NCI-H1694 (cell line): ENCODE measurements at places on chromosomes 7 and 10.
A peak's percentile ranks its signal among the peaks of the same experiment; 100 is the strongest.

DNA sequence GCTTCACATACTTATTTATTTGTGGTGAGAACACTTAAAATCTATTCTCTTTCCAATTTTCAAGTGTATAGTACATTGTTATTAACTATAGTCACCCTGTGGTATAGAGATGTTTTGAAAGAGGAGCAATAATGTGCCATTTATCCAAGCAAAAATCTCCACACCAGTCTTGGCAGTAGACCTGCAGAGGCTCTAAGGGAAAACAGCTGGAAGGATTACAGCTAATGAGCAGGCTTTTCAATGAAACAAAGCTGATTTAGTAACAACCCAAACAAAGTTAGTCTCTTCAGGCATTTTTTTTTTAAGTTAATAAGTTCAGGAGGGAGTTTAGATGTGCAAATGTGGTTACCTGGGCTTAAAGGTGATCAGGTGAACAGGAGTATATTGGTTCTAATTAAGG, 101.9 kb downstream of the EVX1 start:
- DNase-seq = no peak

- no peak for DNase-seq
Observed at GRCh38 chr7:101978683-101979082, 161.3 kb downstream of the CUX1 start.

DNA sequence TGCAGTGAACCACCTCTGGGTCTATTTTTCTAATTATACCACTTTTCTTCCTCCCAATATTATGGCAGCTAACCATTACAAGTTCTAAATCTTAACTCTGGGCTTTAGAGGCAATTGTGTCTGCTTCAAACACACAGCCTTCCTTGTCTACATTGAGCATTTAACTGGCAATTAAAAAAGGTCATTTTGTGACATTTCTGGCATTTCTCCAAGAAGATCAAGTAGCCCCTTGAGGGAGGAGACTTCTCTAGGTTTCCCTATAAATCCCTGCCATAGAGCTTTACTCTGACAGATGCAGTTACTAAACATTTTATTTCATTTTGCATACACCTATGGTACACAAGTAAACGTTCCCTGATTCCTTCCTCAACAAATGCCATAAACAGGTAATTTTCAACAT, 33.4 kb upstream of the FAM133B start:
- DNase-seq = no peak

DNA sequence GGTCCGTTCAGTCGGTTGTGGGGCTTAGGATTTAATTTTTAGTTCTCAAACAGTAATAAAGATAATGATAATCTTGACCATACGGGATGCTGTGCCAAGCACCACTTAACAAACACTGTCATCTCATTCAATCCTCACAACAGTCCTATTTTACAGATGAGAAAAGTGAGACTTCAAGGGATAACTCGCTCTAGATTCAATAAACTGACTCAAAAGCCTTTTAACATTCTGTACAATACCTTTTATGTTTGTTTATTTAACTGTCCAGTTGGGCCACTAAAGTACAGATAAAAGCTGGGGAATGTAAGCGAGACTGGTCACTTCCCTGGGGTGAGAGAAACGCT, 437 bp upstream of the CFAP69 start:
- DNase-seq = no peak

- DNase-seq = no peak
Observed at GRCh38 chr7:43588477-43589132, 5.7 kb downstream of the STK17A start.

DNA sequence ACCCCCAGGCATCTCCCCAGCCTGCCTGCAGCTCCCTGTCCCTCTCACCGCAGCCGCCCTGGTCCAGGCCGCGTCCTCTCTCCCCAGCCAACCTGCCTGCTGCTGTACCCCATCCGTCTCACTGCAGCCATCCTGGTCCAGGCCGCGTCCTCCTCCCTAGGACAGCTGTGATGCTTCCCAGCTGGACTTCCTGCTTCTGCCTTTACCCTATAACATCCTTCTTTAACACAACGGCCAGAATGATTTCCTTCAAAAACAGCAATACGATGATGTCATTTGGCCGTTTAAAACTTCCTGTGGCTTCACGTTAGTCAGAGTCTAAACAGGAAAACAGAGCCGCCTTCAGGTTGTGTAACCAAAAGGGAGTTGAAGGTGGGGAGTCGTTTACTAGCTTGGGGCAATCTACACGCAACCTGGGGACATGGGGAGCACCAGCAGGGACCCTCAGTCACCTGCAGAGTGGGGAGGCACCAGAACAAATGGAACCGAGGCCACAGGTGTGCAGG, 32.2 kb upstream of the ZFAND2A start:
- DNase-seq = no peak

DNA sequence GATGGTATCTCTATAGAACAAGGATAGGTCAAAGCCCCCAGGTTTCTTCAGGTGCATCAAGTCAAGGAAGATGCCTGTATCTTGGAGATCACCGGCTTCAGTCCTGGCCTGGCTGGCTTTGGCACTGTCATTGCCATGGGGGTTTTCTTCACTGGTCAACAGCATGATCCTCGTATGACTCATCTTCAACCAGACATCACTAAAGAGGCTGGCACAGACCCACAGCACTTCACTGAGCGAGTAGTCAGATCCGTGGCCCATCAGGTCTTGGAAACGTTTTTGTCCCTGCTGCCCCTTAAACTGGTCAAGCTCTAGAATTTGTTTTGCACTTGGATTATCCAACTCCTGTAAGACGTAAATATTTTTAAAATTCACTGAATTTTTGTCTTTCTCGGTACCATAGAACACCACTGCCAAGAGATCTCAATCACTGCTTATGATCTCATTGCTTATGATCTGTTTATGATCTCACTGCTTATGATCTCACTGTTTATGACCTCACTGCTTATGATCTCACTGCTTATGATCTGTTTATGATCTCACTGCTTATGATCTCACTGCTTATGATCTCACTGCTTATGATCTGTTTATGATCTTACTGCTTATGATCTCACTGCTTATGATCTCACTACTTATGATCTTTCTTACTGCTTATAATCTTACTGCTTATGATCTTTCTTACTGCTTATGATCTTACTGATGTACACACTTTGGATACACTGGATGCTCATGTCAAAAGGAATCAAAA, 135.2 kb downstream of the CYP26A1 start:
- DNase-seq = no peak

DNA sequence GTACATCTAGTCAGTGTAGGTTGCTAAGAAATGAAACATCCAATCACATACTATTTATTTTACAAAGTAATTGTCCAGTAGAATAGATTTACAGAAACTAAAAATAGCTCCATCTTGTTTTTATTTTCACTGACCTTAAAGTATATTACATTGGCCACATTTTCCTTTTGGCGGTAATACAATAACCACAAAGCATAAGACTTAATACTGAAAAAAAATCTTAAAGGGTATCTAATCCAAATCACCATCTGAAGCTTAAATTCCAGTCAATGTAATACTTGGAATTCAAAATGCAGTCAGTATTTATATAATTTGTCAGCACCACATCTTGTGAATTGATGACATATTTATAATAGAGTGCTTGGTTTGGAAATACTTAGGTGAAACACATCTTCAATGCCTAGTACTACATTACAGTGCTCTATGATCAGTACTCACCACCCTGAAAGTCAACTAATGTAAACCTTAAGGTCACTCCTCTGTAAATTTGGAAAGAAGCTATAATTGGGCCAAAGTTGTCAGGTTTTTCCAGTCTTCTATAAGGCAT, 8.9 kb downstream of the ANKMY2 start:
- DNase-seq = no peak

- DNase-seq = no peak
Observed at GRCh38 chr10:19947656-19948055, 131.4 kb downstream of the PLXDC2 start.

DNA sequence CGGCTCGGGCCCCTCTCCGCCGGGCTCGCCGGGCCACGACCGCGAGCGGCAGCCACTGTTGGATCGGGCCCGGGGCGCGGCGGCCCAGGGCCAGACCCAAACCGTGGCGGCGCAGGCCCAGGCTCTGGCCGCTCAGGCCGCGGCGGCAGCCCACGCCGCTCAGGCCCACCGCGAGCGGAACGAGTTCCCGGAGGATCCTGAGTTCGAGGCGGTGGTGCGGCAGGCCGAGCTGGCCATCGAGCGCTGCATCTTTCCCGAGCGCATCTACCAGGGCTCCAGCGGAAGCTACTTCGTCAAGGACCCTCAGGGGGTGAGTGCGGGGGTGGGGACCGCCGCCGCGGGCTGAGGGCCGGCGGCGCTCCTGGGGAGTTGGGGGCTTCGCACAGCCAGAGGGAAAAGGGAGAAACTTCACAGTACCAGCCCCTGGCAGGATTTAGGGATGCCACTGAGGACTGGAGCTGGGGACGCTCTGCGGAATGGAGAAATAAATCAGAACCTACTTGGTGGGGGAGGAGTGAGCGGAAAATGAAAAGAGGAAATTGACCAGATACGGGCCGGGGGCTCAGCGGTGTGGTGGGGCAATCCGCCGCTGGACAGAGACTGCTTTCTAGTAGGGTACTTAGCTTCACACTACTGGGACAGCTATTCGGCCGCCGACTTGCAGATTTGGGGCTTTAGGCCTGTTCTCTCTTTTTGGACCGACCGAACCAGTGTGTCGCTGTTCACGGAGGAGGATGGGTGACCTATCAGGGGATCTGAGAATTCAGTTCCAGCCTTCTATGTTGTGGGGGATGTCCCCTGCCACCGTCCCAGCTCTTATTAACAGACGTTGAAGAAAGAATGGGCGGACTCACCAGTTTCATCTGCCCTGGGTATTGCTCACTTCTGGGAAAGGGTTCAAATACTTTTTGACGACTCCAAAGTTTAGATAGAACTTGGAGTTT, 669 bp downstream of the PI4K2A start:
- DNase-seq = no peak

DNA sequence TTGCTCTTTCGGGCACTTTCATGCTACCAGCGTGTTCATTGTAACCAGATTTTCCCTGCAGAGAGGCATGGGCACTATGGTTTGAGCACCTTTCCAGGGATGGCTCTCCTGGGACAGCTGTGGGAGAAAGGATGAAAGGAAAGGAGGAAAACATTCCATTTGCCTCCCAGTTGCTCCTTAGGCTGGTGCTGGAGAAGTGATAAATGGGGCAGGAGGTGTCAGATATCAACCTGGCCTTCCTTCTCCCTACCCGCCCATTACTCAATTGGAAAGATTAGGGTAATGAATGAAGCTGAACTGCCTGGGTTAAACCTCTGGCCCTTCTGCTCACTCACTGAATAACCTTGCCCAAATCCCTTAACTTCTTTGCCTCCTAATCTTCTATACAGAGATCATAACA, 228.4 kb downstream of the PLXNA4 start:
- DNase-seq = no peak

GRCh38 chr7:49398236-49398635, 375.2 kb upstream of the VWC2 start:
- no peak for DNase-seq

DNA sequence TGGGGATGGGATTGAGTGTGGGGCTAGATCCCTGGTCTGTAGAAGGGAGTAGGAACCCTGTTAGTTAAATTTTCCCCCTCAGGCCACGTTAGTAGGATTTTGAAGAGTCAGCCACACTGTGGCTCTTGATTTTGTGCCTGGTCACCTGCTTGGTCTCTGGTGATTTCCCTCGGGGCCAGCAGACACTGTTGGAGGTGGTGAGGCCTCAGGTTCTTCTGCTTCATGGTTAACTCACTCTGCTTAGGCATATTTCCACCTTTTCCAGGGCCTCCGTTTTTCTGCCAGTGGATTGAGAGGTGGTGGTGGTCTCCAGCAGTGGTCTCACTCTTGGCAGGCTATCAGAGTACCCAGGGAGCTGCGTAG, 4.1 kb downstream of the TSPAN14 start:
- no peak for DNase-seq

GRCh38 chr10:44116474-44116873, 268.4 kb downstream of the CXCL12 start:
- DNase-seq = no peak

DNA sequence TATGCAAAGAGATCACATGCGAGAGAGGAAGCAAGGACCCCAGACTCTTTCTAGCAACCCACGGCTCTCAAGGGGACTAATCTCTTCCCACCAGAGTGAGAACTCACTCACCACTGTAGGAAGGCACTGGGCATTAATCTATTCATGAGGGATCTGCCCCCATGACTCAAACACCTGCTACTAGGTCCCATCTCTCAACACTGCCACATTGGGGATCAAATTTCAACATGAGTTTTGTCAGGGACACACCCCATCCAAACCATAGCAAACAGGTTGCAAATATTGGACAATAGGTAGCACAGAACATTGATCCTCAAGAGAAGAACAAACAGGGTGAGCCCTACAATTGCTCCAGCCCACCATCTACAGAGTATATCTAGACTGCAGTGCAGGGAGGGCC, 740.6 kb downstream of the LRMDA start:
- no peak for DNase-seq

- DNase-seq = no peak
Observed at GRCh38 chr10:31315453-31315852, 3.6 kb upstream of the ZEB1 start.

GRCh38 chr7:28174901-28175661, 5.5 kb downstream of the JAZF1 start:
- DNase-seq = no peak

DNA sequence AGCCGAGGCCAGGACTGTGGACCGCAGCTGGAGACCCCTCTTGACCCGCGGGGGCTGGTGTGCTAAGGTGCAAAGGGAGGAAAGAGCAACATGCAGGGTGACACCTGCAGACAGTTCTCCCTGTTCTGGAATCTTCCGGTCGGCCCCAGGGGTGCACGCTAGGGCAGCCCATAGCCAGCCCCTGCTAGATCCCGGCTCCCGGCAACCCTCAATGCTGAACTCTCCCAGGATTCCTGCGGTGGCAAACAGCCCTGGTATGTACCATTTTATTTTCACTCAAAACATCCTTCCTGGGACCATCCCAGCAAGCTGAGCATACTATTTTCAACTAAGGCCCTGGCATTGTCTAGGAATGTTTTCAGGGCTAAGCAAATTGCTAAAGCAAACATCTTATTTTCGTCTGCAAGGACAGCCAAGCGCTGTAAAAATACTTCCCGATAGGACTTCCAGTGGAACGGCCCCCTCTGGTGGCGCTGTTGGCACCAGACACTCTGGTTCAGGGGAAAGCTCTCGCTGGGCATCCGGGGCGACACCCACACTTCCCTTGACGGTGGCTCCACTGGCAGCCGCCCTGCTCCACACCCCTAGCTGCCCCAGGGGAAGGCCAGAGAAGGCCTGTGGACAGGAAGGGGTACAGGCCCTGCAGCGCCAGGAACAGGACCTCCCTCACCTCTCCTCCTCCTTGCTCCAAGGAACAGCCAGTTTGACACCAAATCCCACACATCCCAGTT, 99.4 kb downstream of the CTBP2 start:
- DNase-seq = peak; percentile 9

GRCh38 chr10:77287647-77288120, 349.9 kb downstream of the KCNMA1 start:
- DNase-seq = peak; percentile 36

GRCh38 chr7:43591558-43592180, 8.8 kb downstream of the STK17A start:
- DNase-seq = no peak

- no peak for DNase-seq
Observed at GRCh38 chr7:119994928-119995327, 278.0 kb upstream of the KCND2 start.
